ENCODE measurements at places on chromosomes 1 and 21. TPM values are rescaled to one million over a fixed set of nuclear protein-coding genes. Genes with fewer than 3 reads are reported as not detected.

Gene PCAT6
- polyA plus RNA-seq = 2.7 TPM

Gene PLA2G2C
- polyA plus RNA-seq = not detected

Gene OXCT2
- 0.37 TPM for polyA plus RNA-seq

Gene KLF17
- polyA plus RNA-seq = not detected

Gene CBR1
- polyA plus RNA-seq = 23.1 TPM

Gene AIRE
- polyA plus RNA-seq = 0.15 TPM

Gene FCMR
- 1.5 TPM for polyA plus RNA-seq

Gene TGFB2
- polyA plus RNA-seq = 54.3 TPM
